ENCODE measurements at places on chromosomes 11 and 22. TPM values are rescaled to one million over a fixed set of nuclear protein-coding genes. Genes with fewer than 3 reads are reported as not detected.

MS4A12 gene
- not detected for total RNA-seq

LMNTD2 gene
- total RNA-seq: 1.8 TPM

C11orf24 gene
- total RNA-seq: 34.6 TPM

PGGHG gene
- total RNA-seq: 14.9 TPM

KCNK4 gene
- not detected for total RNA-seq

C22orf15 gene
- total RNA-seq: not detected

KRTAP5-8 gene
- total RNA-seq: 0.26 TPM

CRYBB2 gene
- total RNA-seq: not detected

PKDREJ gene
- total RNA-seq: not detected

SLC7A4 gene
- 2.0 TPM for total RNA-seq

FIBIN gene
- not detected for total RNA-seq

DNA sequence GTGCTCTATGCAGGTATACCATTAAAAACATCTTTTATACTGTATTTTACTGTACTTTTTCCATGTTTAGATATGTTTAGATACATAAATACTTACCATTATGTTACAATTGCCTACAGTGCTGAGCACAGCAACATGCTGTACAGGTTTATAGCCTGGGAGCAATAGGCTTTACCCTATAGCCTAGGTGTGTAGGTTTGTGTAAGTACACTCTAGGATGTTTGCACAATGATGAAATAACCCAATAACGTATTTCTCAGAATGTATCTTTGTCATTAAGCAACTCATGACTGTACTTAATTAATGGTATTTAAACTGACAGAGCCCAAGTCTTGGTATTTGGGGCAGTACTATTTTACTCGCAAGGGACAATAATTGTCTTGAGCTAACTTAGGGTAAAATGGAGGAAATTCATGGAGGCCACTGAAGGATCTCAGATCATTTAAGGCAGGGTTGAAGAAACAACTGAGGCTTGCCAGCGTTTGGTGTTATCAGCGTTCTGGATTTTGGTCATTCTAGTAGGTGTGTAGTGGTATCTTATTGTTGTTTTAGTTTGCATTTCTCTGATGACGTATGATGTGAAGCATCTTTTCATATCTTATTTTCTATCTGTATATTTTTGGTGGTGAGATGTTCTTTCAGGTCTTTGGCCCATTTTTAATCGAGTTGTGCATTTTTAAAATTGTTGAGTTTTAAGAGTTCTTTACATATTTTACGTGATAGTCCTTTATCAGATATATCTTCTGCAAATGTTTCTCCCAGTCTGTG lies 42.4 kb downstream of the ADAMTS15 start:
- DNase-seq: no peak

DNA sequence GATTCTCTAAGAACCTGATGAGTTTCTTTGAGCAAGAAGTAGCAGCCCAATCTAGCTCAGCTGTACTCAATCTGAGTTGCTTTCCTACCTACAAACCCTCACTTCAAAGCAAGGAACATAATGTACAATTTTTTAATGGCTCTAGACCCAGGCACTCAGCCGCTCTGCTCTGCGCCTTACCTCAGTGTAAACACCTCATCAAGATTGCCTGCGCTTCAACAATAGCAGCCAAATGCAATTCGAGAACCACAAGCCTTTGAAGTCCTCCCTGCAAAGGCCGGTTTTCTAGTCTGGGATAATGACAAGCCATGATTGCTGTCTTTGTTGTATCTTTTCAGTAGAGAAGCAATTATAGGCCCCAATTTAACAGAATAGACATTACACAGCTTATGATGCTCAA lies 38.0 kb downstream of the JHY start:
- DNase-seq: no peak

- no peak for DNase-seq
Observed at GRCh38 chr11:114237321-114238280, 58.6 kb upstream of the NNMT start.

GRCh38 chr22:48249713-48250268 lies 1487.3 kb downstream of the TBC1D22A start:
- DNase-seq: no peak

DNA sequence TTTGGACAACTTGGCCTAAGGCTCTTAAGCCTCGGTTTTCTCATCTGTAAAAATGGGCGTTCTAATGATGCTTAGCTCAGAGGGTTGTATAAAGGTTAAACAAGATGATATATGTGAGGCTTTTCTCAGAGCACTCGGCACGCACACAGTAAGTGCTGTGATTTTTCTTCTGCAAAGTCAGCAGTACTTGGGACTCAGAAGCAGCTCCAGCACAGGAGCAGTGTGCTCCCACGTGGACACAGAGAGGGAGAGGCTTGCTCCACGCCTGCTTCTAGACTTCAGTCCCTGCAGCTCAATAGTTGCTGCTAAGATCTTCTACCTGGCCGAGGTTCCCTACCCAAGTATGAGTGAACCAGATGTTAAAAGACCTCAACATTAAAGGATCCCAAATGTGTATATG lies 39.9 kb upstream of the PHF21A start:
- peak; percentile 28 for DNase-seq

GRCh38 chr11:19242179-19242932 lies 1.6 kb upstream of the E2F8 start:
- DNase-seq: no peak

DNA sequence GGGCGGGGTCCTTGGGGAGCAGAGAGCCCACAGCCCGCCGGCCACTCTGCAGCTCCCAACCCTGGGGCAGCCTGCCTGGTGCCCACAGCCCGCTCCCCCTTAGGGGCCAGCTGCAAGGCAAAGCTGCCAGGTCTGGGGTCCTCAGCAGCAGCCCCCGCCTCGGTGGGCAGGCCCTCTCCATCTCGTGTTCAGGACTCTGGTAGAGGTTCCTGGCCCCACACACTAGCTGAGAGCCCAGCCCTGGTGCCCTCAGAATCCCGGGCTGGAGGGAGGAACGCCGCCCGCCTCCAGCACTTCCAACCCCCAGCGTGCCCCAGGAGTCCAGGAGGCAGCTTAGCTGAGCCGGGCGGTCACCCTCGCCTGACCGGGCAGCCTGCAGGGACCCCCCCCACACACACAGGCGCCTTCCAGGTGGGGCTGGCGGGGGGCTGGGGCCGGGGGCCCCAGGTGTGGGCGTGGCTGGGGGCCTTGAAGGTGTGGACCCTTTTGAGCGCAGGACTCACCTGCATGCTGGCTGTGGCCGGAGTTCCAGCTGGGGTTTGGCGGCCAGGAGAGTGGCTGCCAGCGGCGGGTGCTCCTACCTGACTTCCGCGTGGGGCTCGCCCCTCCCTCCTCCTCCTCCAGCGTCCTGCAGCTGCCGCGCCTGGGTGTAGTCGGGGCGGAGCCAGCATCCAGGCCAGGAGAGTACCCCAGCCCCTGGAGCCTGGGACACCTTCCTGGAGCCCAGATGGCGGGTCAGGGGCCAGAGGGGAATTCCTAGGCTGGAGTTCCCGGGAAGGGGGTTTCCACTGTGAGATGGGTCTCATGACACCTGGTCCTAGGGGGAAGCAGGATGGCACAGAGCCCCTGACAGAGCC lies at the start of gene ANO9:
TSS of gene ANO9 (minus strand) at position 594 of the 857 bp plus-strand sequence. CDS start at position 509, 85 bp downstream.
- no peak for DNase-seq

- DNase-seq: no peak
Observed at GRCh38 chr11:14237444-14237961, 121.5 kb downstream of the RRAS2 start.

- DNase-seq: no peak
Observed at GRCh38 chr11:14186046-14186775, 172.8 kb downstream of the RRAS2 start.

DNA sequence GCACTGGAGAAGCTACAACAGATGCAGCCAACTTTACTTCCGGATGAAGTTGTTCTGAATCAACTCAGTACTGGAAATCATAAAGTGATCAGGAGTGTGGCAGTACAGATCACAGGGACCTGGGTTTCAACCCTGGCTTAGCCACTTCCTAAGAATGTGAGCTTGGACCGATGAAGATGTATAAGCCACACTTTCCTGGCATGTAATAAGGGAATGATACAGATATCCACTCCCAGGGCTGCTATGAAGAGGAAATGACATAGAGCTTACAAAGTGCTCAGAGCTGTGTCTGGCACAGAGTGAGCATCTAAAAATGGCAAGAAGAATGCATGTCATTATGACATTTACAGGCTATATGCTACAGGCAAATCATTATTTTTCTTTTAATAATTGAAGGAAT lies 378.7 kb downstream of the NTM start:
- no peak for DNase-seq

GRCh38 chr11:45468267-45468856 lies 182.2 kb upstream of the SYT13 start:
- no peak for DNase-seq

DNA sequence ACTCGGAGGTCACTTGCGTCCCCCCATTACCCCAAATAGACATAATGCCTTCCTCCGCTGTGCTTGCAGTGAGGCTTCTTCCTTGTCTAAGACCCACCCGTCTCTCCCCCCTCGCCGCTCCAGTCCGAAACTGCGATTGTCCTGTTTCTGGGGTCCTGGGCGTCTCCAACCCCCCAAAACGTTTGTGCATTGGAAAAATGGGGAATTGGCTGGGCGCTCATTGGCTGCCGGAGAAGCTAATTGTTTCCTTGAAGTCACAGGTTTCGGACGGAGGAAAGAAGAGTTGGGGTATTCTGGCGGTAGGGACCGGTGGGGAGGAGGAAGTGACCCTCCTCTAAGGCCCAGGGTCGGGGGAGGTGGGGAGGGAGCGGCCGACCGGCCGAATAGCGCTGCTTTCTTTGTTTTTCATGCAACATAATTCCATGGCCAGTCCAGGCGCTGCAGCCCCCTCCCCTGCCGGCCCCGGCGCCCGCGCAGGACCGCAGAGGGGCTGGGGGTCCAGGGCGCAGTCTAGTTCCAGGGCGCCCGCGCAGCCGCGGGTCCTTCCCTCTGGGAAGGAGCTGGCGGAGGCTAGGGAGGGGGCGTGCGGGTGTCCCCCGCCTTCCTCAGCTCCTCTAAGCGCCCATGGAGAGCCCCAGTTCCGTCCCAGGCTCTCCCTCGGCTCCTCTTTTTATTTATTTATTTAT lies 12.7 kb upstream of the CPT1A start:
- DNase-seq: no peak

DNA sequence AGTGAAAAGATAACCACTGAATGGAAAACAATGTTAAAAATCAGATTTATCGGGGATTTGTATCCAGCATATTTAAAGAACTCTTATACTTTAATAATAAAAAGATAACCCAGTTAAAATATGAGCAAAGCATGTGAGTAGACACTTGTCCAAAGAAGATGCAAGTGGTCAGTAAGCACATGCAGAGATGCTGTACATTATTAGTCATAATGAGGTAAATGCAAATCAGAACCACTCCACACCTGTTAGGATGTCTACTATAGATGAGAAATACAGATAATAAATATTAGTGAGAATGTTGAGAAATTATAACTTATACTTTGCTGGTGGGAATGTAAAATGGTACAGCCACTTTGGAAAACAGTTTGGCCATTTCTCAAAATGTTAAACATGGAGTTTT lies 28.0 kb downstream of the QSER1 start:
- no peak for DNase-seq

- DNase-seq: peak; percentile 15
Observed at GRCh38 chr11:10622957-10623791, 54.7 kb upstream of the LYVE1 start.

GRCh38 chr11:17747131-17747955 lies 12.8 kb downstream of the KCNC1 start:
- no peak for DNase-seq

GRCh38 chr22:41777749-41778425 lies 22.6 kb upstream of the CCDC134 start:
- DNase-seq: peak; percentile 36

- no peak for DNase-seq
Observed at GRCh38 chr22:22818861-22819855, 68.5 kb upstream of the IGLL5 start.

DNA sequence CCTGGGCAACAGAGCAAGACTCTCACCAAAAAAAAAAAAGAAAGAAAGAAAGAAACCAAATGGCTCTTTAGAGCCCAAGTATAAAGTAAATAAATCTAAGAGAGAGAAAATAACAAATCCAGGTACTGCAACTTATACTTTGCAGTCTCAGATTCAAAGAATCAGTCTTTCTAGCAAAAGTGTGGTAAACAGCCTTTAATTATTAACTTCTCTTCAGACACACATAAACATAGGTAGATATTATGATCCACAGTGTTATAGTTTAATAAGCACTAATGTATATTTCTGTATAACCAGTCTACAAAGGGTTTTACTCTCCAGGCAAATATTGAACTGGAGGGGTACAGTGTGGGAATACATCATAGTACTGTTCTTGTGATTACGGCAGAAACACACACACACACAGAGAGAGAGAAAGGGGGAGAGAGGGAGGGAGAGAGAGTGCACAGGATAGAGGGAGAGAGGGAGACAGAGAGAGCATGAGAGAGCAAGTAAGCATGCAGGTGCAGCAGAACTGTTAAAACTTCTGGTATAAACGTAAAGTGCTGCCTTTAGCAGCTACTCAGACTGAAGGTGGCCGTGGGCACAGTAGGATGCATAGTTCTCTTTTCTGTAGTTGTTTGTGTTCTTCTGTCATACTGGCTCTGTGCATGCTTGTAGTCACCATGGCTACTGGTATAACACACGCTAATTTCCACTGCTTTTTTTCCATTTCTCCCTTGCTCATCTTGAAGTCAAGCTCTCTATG lies 32.3 kb downstream of the MTMR2 start:
- no peak for DNase-seq

GRCh38 chr22:39723899-39724351 lies 153.4 kb downstream of the CACNA1I start:
- DNase-seq: peak; percentile 68

GRCh38 chr11:93908689-93909088 lies 58.3 kb upstream of the VSTM5 start:
- DNase-seq: peak; percentile 21

DNA sequence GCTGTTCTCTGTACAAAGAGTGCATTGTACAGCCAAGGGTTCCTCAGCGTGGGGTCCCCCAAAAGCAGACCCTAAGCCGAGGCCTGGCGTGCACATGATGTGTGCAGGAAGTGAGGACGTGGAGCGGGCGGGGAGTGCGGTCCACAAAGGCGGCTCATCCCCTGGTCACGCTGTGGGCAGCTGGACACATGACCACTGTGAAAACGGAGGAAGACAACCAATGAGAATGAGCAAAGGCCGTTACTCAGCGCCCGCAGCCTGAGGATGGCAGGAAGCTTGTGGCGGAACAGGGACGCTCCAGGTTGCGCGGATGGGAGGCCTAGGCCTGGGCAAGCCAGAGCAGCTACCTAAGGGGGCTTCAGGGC lies 1263.7 kb downstream of the BRD1 start:
- no peak for DNase-seq
